ENCODE measurements at places on chromosomes 12 and 14. TPM values are rescaled to one million over a fixed set of nuclear protein-coding genes. Genes with fewer than 3 reads are reported as not detected.

DNA sequence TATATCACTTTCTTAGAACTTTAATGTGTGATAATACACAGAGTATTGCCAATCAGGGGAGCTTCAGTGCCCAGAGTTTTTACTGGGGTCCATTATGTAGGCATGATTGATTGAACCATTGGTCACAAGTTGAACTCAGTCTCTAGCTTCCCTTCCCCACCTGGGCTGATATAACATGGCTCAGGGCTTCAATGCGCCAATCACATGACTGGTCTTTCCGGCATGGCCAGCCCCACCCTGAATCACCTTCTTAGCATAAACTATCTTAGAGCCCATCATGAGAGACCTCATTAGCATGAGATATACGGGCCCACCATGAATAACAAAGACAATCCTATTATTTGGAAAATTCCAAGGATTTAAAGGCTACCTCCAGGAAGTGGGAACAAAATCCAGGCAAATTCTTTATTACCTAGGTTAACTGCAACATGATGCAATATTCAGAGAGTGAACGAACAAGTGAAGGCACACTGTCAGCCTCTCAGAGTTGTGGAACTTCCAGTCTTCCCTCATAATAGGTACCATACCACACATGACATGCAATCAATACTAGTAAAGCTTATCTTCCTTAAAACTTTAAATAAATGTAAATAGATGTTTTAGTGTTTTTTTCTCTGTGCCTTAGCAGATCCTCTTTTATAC lies 3.2 kb upstream of the CLEC4A start:
- no peak for DNase-seq

GRCh38 chr14:94100847-94101246 lies 9.7 kb upstream of the IFI27 start:
- DNase-seq = no peak

Gene RDH16
- total RNA-seq = 0.81 TPM

DNA sequence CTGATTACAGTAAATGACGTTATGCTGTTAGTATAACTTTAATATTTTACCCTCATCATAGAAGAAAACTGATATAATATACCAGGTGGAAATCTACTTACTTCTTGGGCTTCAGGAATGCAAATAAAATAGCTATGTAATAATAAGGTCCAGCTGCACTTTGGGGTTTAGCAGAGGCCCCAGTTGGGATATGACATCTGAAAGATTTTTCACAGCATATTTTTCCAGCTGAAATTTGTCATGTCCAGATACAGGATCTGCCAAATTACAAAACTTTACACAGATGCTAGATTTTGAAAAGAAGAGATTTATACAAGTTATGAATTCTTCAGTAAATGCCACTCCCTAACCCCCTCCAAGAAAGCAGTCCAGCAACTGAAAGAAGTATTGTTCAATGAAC lies 29.2 kb upstream of the DCN start:
- DNase-seq = no peak

DNA sequence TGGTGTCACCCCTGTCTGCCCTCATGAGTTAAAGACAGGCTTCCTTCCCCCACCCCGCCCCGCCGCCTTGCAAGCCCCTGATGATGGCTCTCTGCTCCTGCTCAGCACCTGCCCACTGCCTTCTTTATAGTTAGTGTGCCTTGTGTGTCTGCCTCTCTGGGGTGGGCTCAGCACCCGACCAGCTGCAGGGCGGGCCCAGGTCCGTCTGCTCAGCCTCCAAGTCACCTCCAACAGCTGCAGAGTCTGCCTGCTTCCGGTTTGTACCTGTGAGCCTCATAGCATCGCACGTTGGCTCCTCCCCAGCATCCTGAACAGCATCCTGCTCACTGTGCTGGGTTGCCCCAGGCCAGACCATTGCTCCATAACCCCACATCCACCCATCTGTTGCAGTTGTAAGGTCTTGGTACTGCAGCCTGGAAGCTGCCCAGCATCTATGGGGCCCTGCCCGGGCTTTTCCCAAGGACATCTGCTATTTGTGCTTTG lies 3.5 kb downstream of the TGFB3 start:
- no peak for DNase-seq

GRCh38 chr14:85474431-85474830 lies 55.5 kb upstream of the FLRT2 start:
- DNase-seq = no peak

Gene SYCP3
- 0.47 TPM for total RNA-seq

Gene TMEM19
- 12.3 TPM for total RNA-seq
